ENCODE measurements at places on chromosomes 12 and 14. TPM values are rescaled to one million over a fixed set of nuclear protein-coding genes. Genes with fewer than 3 reads are reported as not detected.
A peak's percentile ranks its signal among the peaks of the same experiment; 100 is the strongest.

GRCh38 chr12:104354167-104354867 lies 50.8 kb downstream of the EID3 start:
- no peak for DNase-seq

GRCh38 chr12:46671102-46671501 lies 154.7 kb downstream of the SLC38A4 start:
- no peak for DNase-seq

- DNase-seq, result no peak
Measured at GRCh38 chr14:69522026-69522425, 37.5 kb downstream of the PLEKHD1 start.

DNA sequence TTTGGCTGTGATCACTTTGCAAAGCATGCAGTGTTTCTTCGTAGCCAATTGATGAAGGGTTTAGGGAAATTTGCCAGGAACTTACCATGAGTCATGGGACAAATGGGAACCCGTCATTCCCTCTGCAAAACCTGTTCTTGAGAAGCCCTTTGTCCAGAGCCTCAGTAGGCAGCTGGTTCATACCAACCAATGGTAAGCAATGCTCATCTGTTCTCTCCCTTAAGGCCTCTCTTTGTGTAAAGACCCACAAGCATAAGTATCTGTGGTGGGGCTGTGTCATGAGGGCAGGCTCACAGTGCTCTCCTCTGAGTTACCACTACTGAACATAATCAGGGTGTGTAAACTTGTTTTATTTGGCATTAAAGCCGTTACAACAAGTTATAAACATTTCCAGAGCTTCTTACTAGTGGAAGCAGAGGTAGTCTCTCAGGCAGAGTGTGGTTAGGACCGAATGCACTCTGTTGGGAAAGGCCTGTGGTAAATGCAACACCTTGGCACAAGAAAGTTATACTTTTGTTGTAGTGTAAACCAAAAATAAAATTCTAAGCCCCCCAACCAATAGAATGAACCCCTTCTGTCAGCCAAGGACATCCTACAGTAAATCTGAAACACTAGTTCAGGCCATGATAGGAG lies 119.8 kb downstream of the SINHCAF start:
- peak; percentile 51 for DNase-seq

GRCh38 chr12:117059156-117059555 lies 40.1 kb downstream of the TESC start:
- DNase-seq, result no peak

- DNase-seq, result no peak
Measured at GRCh38 chr14:94192536-94192935, 18.4 kb downstream of the PPP4R4 start.

- DNase-seq, result no peak
Measured at GRCh38 chr12:18261906-18262305, 588 bp downstream of the PIK3C2G start.

DNA sequence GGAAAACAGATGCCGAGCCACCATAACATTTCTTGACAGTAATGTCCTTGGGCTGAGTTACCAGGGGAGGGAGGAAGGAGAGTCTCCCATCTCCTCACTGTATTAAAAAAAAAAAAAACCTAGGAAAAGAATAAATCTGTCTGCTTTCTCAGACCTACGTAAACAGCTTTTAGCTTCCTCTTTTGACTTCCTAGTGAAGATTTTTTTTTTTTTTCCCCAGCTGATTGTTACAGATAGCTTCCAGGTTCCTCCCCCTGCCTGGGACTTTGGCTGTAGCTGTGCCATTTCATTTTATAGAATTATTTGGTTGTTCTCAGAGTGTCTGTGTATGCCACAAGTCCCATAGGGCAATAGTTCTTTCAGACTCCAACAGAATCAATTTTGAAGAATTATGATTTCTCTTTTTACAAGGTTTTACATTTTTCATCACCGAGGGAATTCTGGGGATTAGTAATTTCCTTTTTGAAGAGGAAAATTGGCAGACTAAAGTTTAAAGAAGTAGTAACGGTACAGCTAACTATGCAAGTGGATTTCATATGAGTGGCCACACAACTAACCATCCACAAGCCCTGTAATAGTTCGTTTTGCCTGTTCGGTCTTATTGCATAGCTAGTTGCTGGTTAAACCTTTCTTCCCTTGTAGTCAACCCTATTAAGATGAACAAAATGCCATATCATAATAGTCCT lies 23.1 kb upstream of the GNS start:
- no peak for DNase-seq

- DNase-seq, result no peak
Measured at GRCh38 chr12:24270464-24270863, 321.0 kb upstream of the SOX5 start.

Gene AP1G2
- total RNA-seq, result 531 TPM

Gene FITM1
- 0.87 TPM for total RNA-seq

Gene KRT82
- total RNA-seq, result not detected

Gene KRT83
- total RNA-seq, result not detected

Data from stomach (tissue), 19 donors.